ENCODE measurements at places on chromosomes 16 and 17. TPM values are rescaled to one million over a fixed set of nuclear protein-coding genes. Genes with fewer than 3 reads are reported as not detected.

GRCh38 chr17:35046740-35047283 is 16.7 kb downstream of the RFFL start:
- DNase-seq = peak; percentile 78

GRCh38 chr17:12665263-12666210 is at the start of gene MYOCD:
MYOCD (plus strand) TSS chr17:12665890; CDS start chr17:12666189, 299 bp downstream.
- DNase-seq = peak; percentile 6

The SMTNL2 gene
- total RNA-seq = not detected

DNA sequence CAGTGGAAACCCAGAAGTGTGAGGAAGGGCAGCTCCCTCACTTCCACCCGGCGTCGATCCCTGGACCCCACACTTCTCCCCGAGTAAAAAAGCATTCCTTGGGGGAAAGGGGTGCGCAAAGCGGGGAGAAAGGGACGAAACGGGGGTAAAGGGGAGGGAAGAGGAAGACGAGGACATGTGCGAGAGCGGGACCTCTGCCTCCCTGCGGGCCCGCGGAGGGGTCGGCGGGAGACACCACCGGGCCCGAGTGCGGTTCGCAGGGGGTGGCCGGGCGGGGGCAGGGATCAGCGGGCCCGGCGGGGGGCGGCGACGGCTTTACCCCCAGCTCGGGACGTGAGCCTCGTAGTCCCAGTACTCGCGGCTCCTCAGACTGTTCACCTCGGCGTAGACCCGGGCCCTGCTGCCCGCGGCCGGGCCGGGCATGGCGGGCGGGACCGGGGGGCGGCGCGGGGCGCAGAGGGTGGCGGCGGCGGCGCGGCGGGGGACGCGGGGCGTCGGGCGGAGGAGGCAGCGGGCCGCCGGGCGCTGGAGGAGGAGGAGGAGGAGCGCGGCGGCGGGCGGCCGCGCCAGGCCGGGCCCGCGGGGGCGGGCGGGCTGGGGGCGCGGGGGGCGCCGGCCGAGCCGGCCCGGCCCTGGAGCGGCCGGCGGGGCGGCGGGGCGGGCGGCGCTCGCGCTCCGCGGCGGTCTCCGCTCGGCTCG is 443 bp downstream of the CSNK2A2 start:
- peak; percentile 21 for DNase-seq

DNA sequence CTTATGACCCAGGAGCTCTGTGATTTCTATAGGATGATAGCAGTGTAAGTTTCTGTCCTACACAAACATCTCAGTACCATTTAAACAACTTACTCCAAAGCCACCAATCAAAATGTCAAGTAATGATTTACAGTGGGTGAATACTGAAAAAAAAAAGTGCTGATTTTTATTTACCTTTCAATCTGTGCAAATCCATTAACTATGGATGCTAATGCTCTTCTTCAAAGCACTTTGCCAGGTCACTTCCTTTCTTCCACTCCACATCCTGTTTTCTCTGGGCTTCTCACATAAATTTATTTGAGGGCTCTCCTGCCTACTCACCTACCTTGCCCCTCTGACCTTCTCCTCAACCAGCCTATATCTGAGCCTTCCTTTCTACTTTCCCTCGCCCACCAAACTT is 101.6 kb downstream of the SKAP1 start:
- no peak for DNase-seq

GRCh38 chr17:73710095-73710592 is 65.9 kb upstream of the SDK2 start:
- DNase-seq = peak; percentile 79

DNA sequence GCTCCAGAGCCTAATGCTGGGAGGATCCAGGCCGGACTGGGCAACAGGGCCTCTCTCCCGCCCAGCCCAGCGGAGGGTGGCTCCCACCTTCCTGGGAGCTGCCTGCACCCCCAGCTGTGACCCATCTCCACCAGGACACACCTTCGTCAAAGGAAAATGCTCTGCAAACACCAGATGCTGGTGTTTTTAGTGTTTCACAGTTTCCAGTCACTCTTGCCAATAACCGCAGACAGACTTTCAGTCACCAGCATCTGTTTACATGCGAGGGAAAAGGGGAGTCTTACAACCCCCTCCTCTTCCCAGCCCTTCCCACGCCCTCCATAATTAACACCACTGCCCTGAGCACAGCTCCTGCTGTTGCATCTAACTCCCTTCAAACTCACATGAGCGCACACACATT is 25.3 kb downstream of the KLHDC4 start:
- DNase-seq = no peak

GRCh38 chr17:48335858-48336500 is 94.0 kb downstream of the SKAP1 start:
- DNase-seq = no peak

- no peak for DNase-seq
These were observed 25.8 kb downstream of the HS3ST3A1 start for GRCh38 chr17:13575922-13576419.

The ALDH3A1 gene
- not detected for total RNA-seq

GRCh38 chr16:65657071-65657494 is 535.2 kb upstream of the CDH11 start:
- DNase-seq = no peak

The SYT17 gene
- total RNA-seq = not detected

DNA sequence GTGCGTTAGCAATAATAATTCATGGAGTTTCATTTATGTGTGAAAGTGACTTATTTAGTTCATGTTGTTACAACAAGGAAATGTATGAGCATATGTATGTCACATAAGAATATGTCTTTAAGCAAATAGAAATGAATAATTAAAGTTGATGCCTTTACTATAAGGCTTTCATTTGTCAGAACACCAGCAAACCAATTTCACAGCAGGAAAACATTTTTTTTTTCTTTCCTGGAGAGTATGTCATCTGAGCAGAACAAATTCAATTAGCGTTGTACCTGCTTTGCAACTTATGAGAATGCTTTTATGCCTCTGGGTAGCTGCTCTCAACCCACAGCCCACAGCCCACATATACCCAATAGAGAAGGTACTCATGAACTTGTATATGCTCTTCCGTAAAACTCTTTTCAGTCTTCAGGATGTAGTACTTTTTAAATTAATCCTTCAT is 26.3 kb upstream of the APOH start:
- DNase-seq = peak; percentile 43

The TPPP3 gene
- not detected for total RNA-seq

DNA sequence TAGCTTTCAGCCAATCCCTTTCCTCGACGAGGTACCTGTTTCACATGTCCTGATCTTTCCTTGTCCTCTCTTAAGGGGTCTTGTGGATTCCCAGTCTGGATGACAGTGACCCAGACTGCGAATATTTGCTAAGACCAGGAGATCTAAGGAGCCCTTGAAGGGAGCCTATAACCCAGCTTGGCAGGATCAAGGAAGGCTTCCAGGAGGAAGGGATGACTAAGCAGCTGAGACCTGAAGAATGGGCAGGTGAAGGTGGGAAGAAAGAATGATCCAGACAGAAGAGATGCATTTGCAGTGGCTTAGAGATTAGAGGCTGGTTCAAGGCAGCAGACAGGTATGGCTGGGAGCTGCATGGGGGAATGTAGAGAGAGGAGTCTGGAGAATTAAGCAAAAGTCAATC is 1.9 kb upstream of the PDK2 start:
- no peak for DNase-seq

GRCh38 chr16:81618661-81619060 is 160.4 kb upstream of the PLCG2 start:
- no peak for DNase-seq

The PPP1R1B gene
- total RNA-seq = not detected

- DNase-seq = no peak
These were observed 990 bp downstream of the DOK4 start for GRCh38 chr16:57485091-57485915.

The PRR35 gene
- not detected for total RNA-seq

The TAC4 gene
- not detected for total RNA-seq

All from activated CD4-positive, alpha-beta T cell treated with anti-CD3 and anti-CD28 coated beads for 36 hours (primary cell).